ENCODE measurements at places on chromosomes 11 and 22.

DNA sequence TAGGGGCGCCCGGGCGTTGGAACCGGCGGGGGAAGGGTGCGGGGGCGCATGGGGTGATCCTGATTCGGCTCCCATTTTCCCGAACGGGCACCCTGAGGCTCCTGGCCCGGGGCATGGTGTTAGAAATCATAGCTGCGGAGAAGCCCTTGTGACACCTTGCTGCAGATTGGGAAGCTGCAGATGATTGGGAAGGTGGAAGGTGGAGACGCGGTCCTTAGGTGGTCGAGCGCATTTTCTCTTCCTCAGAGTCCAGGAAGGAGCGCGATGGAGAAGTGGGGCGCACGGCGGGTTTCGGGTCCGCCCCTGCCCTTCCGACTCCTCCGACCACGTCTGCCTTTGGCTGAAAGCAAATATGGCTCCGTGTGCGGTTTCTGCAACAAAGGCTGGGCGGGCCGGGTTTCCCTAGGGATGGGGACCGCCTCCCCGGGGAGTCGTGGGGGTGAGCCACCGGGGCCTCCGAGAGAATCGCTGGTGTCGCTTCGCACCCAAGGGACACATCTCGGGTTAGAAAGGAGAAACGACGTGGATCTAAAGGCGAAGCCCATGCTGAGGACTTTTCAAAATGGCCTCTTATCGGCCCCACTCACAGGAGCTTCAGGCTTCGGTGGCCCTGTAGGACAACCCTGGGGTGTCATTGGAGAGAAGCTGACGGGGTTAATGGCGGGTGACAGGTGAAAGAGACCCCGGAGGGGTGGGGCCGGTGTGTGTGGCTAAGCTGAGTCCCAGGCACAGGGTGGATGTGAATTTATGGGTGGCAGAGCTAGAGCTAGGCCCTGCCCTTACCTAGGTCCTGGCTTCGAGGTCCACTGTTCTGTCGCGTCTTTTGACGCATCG, 707 bp upstream of the FTH1 start:
- DNase-seq: peak; percentile 33

GRCh38 chr22:50112151-50113118, 22.6 kb downstream of the MOV10L1 start:
- no peak for DNase-seq

DNA sequence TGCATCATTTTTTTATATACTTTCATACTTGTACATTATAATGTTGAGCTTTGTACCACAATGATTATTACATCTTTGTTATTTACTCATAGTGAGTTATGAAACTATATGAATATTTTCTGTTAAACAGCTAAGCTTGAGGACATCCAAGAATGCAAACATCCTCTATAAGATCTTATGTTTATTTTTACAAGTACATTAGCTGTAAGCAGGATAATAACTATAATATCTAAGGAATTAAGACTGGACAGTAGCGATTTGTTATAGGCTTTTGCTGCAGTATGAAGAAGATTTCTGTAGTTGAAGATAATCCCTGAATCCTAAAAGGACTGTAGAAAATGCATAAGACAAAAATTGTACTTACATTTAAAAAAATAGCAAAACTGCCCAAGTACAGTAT, 176.0 kb downstream of the METTL15 start:
- DNase-seq: no peak

DNA sequence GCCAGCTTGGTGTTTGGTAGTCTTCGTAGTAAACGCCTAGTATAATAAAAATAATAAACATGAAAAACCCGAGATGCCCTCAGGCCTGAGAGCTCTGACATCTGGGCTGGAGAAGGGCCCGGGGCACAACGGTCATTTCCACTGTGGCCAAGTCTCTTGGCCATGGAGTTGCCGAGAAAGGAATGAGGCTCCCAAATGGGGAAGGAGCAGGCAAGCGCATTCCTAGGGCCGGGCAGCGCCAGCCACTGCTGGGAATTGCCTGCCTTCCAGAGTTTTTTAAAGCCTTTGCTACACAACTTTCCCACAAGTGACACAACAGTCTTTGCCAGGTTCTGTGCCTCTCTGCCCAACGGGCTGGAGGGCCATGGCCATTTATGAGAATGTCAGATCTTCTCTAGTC, 103.4 kb downstream of the NAV2 start:
- DNase-seq: no peak

DNA sequence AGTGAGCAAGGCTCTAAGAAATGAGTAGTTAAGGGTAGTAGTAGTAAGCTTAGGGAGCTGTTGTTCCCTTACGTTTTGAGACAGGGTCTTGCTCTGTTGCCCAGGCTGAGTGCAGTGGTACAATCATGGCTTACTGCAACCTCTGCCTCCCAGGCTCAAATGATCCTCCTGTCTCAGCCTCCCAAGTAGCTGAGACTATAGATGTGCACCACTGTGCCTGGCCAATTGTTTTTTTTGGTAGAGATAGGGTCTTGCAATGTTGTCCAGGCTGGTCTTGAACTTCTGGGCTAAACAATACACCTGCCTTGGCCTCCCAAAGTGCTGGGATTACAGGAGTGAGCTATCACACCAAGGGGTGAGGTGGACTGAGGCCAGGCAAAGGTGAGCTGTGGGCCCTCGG, 10.0 kb downstream of the SMIM38 start:
- DNase-seq: no peak

DNA sequence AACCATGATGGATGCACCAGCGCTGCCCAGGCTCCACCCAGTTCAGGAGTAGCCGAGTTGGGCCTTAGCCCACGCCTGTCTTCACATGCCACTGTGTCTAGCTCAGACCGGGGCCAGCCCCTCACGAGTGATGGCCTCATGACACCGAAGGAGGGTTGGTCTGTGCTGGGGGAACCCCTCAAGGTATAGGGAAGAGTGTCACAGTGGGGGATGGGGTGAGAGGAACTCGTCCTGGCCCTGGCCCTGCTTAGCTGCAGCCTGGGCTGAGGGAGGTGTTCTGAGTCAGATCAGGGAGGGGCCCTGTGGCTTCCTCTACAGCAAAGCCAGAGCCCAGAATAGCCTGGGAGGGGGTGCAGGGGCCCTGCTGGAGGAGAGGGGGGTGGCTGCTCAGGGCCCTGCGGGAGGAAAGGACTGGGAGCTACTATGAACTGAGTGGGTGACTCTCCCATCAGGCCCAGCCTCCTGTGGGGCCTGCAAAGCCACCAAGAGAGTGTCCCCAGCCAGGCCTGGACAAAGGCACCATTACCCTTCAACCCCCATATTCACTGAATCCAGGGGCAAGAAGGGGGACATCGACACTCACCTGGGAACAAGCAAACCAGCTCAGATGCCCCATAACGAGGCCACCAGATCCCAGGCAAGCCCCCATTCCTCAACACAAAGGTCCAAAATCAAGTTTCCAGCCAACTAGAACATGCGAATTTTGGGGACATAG, 41.2 kb downstream of the IGLL5 start:
- peak; percentile 68 for DNase-seq

- no peak for DNase-seq
Measured at GRCh38 chr11:61442616-61443015, 12.7 kb downstream of the SDHAF2 start.

DNA sequence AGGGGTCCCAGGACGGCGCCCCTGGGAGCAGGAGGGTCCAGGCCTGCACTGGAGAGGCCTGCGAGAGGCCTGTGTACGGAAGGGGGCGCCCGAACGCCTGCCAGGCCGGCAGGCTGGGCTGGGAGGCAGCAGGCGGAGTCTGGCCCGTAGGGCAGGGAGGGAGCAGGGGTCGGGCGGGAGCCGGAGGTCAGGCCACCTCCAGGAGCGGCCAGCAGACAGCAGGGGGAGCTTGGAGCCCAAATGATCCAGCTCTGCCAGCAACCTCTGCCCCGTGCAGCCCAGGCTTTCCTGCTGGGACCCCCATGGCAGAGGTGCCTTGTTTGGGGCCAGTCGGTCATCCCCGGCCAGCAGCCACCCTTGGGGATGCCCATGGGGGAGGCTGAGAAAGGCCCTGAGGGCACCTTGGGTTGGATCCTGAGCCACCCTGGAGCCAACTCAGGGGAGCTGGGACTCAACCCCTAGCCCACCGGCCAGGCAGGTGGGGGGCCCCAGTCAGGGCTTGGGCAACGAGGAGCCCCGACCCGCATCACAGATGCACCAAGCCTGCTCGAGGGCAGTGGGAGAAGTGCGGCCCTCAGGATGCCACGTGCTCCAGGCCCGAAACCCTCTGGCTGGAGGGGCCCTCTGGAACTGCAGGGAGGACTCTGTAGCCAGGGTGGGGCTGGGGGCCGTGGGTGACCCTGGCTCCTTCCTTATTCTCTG, 9.6 kb upstream of the SYT8 start:
- no peak for DNase-seq

- no peak for DNase-seq
Measured at GRCh38 chr11:96391698-96392307, 2.0 kb downstream of the JRKL start.

DNA sequence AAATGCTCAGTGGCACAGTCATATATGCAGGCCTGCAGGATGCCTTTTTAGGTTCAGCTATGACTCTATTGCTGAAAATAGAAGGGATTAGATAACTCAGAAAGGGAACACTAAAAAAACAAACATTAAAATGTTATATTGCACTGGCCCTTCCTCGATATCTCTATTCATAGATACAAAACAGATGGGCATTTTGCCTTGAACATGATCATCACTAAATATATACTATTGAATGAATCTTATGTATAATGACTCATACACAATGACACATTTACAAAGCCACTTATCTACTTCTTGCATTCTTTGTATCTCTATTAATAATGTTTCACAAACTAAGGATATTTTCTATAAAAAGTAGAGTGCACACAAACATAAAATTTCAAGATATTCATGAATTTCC, 2352.8 kb upstream of the RAG2 start:
- DNase-seq: no peak

DNA sequence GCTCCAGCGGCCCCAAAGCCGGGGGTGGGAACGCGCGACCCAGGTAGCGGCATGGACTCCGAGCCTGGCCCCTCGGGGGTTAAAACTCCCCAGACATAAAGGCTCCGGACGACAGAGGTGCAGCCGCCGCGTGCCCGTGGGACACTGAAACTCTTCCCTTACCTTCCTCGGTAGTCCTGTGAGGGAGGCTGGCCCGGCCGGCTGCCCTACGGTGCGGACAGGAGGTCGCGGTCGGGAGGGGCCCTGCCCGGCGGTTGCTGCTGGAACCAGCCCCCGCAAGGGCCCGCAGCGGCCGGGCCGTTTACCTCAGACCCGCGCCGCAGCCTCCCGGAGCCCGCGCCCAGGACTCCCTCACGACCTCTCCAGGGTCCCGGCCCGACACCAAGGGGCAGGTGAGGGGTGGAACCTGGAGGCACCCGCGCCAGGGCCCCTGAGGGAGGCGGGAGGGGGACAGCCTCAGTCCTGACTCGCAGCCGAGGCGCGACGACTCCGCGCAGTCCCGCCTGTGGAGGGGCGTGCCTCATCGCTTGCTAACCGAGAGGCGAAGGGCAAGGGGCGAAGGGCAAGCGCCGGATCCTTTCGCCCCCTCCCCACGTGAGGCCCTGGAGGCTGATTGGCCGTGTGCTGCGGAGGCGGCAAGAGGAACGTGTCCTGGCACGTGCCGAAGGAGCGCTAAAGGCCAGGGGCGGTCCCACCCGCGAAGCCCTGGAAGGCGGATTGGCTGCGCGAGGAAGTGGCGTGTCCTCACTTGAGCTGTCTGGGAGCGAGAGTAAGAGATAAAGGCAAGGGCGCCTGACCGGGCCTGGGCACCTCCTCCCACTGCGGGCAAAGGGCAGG, at the start of gene UPB1:
Gene UPB1 (plus strand): TSS at position 805 of the 837 bp plus-strand sequence. CDS start 72 bp downstream, outside the sequence.
- DNase-seq: no peak

- no peak for DNase-seq
Measured at GRCh38 chr22:24878969-24879368, 67.5 kb downstream of the LHFPL7 start.

GRCh38 chr22:17102297-17102667, 17.5 kb downstream of the IL17RA start:
- no peak for DNase-seq

- DNase-seq: no peak
Measured at GRCh38 chr11:35185696-35186095, 46.7 kb downstream of the CD44 start.

DNA sequence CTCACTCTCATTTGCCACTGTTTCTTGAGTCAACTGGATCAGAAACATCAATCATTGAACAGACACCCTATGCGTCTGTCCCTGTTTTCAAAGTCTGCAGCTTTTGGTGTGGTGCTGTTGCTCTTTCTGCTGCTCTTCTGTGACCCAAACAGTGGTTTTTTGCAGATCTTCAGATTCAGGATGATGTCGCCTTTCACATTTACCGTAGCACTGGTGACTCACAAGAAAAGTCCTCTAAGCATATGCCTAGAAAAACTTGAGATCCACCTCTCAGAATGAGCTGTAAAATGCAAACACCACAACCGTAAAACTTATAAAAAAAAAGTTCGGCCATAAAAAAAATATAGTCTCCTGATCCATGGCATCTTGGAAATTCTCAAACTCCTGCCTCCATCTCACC, 400.4 kb downstream of the NTM start:
- DNase-seq: no peak

GRCh38 chr11:10314199-10315072, 9.6 kb downstream of the ADM start:
- DNase-seq: peak; percentile 33

- no peak for DNase-seq
Measured at GRCh38 chr11:13174090-13174489, 103.5 kb upstream of the BMAL1 start.

DNA sequence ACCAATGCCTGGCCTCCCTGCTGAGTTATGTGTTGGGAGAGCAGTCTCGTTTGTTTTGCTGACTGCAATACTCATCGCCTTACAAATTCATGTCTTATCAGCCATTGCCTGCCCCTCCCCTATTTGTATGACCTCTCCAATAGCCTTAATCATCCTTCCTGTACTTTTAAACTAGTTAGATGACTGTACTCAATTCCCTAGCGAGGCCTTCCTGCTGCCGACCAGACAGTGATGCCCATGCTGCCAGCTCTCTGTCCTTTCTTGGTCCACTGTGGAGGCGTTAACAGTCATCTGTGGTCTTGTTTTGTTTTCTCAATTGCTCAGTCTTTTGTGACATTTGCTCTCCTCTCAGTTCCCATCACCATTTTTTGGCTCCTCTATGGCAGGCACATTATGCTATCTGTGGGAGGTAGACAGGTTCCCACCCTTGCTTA, 20.3 kb upstream of the YPEL1 start:
- no peak for DNase-seq

DNA sequence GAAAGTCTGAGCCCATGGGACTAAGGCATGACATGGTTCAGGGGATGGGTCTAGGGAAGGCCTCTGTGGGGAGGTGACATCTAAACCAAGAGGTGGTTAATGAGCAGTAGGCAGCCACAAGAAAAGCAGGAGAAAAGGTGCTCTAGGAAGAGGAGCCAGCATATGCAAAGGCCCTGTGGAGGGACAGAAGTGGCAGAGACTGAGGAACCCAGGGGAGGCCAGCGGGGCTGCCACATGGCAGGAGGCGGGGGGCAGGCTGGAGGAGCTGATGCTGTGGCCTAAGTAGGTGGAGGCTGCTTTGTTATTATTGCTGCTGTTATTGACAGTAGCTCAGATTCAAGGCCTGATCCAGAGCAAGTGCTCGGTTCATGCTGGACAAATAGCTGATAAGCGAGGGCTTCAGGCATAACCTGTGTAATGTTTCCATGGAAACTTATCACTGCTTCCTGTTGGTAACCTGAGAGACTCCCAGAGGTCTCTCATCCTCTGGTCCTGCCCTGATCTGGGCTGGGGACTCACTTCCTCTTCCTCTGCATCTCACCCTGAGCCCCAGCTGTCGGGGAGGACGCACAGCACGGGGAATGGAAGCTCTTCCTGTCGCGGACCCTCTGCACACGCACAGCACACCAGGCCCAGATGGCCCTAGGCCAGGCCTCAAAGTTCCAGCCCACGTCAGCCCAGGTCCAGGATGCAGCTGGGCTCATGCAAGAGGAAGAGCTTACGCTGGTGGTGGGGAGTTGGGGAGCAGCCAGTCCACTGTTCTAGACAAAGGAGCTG, 75.2 kb upstream of the TP53I11 start:
- no peak for DNase-seq
